Left forelimb (tissue), 1 donor: ENCODE measurements at places on chromosomes 7 and 10.

DNA sequence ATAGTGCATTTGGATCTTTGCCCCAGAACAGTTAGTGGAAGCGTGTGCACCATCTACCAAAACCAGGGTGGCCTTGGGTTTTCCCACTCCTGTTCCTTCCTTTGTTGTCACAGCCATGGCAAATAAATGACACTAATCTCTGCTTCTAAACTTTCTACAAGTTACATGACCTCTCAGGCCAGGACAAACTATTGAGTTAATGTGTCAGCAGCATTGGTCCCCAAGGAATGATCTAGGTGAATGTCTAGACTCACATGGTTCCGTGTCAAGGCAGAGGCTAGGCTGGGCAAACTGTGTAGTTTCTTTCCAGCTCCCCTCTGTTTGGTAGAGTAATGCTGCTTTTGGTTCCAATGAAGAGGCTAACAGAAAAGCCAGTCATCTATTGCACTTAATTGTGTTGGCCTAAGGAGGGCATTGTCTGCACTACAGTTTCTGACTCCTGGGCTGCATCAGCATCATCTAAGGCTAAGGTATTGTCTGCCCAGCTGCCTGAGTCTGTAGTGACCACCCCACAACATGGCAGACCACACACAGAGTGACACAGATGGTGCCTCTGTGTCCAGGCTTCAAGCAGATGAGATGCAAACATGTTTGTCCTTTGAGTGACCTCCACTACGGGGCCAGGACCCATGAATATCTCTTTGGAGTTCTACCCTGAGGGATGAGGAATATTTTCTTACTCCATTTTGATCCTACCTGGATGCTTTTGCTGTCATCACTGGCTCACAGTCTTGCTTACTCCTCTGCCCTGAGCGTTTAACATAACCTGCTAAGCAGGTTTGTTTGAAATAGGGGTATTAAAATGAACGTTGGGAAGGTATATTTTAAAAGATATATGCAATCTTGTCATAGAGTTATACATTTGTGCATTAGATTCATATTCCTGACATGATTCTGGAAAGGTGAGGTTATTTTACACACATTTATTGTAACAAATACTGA lies 1.7 kb downstream of the CYP3A4 start:
- no peak for DNase-seq

- no peak for DNase-seq
Observed at GRCh38 chr7:44867073-44867995, 18.0 kb downstream of the PURB start.

GRCh38 chr7:118754608-118755007 lies 530.1 kb downstream of the ANKRD7 start:
- no peak for DNase-seq

DNA sequence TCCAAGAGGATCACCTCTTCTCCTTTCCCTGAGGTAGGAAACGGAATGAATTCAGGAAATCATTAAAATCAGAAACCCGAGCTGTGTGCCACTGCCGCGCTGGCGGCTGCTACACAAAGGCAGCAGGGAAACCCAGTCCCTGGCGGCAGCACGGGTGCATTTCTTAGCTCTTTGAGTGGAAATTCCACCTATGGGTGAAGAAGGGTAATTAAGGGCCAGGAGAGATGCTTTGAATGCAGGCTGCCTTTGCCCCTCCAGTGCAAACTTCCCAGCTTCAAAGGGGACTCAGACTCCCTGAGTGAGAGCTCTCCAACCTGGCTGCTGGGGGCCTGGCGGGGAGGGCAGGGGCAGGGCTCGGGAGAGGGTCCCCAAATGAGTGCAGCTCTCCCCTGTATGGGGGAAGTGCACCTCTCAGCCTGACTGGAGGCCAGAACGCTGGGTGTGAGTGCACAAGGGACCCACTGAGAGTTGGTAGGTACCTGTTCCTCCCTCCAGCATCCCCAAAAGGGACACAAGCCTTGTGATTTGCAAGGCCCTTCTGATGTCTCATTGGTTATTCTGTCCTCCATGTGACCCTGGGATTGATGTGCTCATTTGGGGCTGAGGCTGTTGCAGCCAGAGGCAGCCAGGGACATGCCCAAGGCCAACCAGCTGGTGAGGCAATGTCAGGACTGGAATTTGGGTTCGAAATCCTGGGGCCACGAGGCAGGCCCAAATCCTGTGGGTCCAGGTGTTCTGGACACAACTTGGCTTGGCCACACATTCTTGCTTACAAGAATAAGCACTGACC lies 16.3 kb upstream of the ZMIZ1 start:
- DNase-seq = peak; percentile 53

DNA sequence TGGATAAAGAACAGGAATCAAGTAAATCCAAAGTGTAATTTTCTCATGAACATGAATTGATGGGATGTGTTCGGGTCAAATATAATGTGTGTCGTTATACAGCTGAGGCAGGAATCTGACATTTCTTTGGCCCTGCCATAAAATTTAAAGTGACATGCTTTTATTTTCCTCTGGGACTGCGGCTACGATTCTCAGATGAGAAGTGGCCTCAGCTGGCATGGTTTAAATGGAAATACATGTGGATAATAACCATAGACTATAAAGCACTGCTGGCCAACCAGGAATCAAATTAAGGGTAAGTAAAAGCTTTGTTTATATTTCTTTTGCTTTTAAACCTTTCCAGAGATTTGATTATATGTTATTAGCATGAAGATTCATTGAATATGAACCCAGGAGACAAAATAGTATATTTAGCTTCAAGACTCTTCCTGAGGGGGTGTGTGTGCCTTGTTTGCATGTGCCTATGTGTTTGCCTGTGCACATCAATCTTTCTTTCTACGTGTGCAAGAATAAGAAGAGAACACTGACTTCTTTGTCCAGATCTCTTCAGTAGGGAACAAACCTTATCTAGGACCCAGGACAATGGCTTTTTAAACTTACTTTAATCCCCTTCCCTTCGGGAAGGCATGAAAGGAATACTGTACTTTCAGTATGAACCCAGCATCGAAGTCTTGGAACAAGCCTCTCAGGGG lies 629.0 kb upstream of the PFKP start:
- no peak for DNase-seq

DNA sequence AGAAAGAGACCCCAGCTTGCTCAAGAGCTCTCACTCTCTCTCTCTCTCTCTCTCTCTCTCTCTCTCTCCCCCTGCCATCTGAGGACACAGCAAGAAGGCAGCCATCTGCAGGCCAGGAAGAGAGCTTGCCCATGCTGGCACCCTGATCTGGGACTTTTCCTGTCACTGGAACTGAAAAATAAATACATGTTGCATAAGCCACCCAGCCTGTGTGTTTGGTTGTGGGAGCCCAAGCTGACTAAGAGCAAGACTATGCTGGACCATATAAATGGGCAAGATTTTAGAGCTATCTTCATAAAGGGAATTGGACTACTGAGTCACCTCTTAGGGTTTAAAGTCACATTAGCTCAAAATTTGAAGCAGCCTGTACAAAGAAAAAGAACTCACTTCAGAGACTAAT lies 98.6 kb downstream of the SLC16A9 start:
- no peak for DNase-seq

DNA sequence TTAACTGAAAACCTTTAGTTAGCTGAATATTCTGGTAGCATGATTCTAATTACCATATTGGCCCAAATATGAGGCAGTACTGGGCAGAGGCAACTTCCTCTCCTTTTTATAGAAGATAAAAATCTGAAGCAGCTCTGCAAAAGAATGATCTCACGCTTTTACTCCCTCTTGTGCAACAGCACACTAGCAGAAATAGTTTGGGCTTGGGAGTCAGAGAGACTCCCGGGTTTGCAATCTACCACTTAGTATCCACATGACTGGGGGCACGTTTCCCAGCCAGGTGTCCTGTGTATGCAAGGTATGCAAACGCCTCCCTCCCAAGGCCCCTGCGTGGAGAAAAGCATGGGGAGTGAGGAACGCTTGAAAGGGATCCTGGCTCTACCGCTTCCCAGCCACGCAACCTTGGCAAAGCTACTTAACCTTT lies 47.2 kb upstream of the RHEB start:
- DNase-seq = no peak
